ENCODE measurements at places on chromosomes 5 and 9.

DNA sequence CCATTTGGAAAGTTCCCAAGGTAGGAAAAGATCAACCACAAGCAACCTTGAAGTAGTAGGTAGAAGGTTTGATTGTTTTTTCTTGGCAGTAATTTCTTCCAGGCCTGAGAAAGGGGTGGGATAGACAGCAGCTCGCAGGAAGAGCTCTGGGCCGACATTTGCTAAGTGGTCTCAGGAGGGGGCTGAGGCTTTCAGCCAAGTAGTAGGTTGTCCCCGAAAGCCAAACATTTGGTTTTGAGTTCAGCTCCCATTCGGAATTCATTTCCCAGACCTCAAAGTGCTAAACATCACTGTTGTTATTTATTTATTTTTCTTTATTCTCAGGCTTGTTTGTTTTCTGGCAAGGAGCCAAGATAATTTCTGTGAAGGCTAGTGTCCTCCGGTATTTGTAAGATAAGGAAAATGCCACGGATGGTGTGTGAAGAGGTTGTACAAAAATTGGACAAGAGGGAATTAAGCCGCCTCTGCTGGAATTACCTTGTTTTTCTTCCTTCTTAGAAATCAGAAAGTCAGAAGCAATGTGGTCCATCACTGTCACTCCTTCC is 112.1 kb downstream of the KIF4B start:
- no peak for DNase-seq

- DNase-seq = no peak
Observed at GRCh38 chr5:61304590-61305381, 27.3 kb upstream of the ZSWIM6 start.

GRCh38 chr5:89117124-89117644 is 234.2 kb upstream of the MEF2C start:
- DNase-seq = no peak

DNA sequence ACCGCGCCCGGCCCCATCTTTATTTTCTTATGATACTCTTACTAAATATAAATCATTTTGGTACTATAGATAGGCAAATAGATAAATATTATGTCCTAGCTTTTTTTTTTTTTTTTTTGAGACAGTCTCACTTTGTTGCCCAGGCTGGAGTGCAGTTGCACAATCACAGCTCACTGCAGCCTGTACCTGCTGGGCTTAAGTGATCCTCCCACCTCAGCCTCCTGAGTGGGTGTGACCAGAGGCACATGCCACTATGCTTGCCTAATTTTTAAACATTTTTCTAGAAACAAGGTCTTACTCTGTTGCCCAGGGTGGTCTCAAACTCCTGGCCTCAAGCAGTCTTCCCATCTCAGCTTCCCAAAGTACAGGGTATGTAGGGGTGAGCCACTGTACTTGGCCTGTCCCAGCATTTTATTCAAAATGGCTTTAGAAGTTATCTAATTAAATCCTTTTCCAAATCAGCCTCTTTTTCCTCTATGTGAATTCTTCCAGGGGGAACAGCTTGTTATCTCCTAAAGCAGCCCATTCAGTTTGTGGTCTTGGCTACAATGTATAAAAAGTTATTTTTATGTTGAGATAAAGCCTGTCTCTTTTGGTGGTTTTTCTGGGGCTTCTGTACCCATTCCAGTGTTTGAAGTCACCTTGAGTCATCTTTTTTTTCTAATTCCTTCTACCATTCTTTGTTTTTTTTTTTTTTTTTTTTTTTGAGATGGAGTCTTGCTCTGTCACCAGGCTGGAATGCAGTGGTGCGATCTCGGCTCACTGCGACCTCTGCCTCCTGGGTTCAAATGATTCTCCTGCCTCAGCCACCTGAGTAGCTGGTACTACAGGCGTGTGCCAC is 12.1 kb downstream of the MELK start:
- no peak for DNase-seq

DNA sequence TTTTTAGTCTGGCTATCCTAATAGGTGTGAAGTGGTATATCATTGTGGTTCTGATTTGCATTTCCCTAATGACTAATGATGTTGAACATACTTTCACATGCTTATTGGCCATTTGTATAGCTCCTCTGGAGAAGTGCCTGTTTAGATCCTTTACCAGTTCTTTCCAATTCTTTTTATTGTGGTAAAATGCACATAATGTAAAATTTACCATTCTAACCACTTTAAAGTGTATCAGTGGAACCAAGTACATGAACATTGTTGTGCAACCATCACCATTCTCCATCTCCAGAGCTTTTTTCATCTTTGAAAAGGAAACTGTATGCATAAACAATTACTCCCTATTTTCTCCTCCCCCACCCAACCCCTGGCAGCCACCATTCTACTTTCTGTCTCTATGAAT is 95.4 kb downstream of the NRG2 start:
- no peak for DNase-seq

DNA sequence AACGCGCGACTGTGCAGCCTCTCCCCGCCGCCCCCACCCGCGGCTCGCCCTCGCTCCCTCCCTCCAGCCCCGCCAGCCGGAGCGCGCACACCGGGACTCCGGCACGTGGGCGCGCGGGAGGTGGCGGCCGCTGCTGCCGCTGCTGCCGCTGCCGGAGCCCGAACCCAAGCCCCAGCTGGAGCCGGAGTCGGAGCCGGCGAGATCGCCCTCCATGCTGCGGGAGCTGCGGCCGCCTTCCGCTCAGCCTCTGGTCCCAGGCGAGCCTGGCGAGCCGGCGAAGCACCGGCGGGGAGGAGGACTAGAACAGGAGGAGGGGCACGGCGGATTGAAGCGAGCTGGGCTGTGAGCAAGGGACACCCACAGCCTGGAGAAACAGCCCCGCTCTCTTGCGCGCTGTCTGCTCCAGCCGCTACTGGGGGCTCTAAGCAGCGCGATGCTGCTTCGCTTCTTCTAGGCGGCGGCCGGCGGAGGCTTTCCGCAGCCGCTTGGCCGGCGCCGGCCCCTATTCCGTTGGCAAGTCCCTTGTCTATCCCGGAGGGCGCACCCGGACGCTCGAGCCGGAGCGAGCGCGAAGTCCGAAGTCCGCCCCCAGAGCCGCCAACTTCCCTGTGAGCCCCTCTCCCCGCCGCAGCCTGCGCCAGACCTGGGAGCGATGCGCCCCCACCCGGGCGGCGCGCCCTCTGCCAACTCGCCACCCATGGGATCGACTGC is 598.7 kb upstream of the SGCD start:
- no peak for DNase-seq

- DNase-seq = no peak
Observed at GRCh38 chr5:118397236-118397635, 591.1 kb downstream of the DTWD2 start.

DNA sequence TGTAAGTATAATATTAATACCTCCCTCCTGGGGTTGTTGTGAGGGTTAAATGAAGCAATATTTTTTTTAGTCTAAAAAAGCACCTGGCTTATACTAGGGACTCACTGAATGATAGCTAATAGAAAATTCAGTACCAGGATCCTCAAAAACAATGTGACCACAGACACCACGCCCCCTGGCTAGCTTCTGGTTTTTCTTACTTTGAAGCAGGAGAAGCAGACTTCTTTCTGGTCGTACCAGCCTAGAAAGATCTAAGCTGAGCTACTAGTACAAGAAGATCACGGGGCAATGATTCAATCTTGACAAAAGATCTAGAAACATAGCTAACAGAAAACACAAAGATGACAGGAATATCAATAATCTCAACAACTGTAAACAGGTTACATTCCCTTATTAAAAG is 218.5 kb upstream of the SLC30A5 start:
- DNase-seq = no peak

GRCh38 chr9:136172412-136173079 is 32.4 kb downstream of the LHX3 start:
- no peak for DNase-seq

- DNase-seq = no peak
Observed at GRCh38 chr9:19102181-19102630, 498 bp downstream of the HAUS6 start.

All from stimulated activated CD4-positive, alpha-beta T cell treated with anti-CD3 and anti-CD28 coated beads, TNF-alpha, amount 100 ng/mL, for 4 hours (primary cell).